ENCODE measurements at places on chromosomes 11 and 22.
A peak's percentile ranks its signal among the peaks of the same experiment; 100 is the strongest.

DNA sequence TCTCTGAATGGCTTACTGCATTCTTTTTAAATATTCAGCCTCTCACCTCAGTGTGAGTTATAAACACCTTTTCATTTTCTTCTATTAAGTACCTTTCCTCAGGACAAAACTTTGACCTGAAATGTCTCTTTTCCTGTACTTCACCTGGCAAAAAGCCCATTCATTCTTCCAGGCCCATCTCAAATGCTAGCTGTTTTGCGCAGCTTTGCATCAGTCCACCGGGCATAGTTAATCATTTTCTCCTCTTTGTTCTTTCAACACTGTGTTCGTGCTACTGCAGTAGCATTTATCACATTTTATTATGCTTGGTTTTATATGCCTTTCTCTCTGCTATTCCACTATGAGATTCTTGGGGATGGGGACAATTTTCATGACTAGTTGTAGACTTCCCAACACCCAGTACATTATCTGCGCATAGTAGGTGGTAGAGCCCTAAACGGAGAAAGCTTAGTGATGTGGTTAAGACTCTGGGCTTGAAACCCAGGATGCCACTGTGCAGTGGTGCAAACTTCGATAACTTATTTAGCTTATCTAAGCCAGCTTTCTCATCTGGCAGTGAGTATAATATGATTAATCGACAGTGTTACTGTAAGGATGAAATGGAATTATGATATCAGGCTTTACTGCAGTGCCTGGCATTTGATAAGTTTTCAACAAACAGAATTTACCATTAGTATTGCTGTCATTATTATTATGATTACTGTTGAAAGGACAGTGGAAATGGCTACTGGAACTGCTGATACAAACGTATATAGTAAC lies 695.7 kb downstream of the NELL1 start:
- no peak for DNase-seq

- DNase-seq: no peak
Measured at GRCh38 chr11:120384476-120384875, 48.3 kb downstream of the ARHGEF12 start.

DNA sequence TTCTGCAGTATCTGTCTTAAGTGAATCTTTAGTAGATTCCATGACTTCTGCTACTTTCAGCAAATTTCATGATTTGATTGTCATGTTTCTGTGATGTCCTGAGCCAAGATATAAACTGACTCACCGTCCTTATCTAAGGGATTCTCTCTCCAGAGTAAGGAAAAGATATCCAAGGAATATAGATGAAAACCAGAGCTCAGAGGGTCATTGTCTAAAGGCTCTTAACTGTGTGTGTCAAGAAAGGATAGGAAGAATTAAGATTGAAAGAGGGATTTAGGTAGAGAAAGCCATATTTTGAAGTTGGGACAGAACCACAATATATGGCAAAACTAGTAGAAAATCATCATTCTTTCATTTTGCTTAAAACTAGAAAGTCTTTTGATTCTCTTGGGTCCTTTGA lies 50.7 kb downstream of the PPME1 start:
- no peak for DNase-seq

- no peak for DNase-seq
Measured at GRCh38 chr11:14543260-14543659, 23.1 kb upstream of the PSMA1 start.

GRCh38 chr22:22178992-22179391 lies 65.6 kb upstream of the VPREB1 start:
- DNase-seq: no peak

GRCh38 chr11:128616161-128616560 lies 28.8 kb upstream of the ETS1 start:
- no peak for DNase-seq

DNA sequence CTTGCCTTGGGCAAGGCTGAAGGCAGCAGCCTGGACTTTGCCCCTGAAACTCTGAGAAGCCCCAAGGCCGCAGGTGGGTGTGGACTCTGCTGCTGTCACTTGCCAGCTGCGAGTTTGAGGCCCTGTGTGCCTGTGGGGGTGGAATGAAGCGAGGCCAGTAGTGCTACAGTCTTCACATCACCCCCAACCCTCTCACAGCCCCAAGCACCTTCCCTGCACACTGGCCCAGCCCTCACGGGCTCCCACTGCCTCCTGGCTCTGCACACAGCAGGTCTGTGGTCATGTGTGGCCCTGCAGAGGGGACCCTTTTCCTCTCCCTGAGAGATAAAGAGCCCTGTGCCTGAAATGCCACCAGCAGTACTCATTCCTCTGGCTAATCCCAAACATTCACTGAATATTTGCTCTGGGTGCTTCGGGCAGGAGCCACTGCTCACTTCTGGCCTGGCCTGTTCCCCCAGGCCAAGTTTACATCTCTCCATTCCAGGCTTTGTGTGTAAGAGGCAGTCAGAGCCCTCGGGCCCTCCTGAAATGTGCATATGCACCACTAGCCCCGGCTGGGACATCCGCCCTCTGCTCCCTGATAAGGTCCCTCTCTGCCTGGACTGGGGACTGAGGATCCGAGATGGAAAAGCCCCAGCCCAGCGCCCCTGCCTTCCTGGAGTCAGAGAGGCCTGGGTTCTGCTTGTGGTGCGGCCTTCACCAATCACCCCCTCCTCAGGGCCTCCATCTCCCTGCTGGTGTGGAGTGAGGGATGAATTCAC lies 17.7 kb downstream of the MGAT3 start:
- DNase-seq: no peak

DNA sequence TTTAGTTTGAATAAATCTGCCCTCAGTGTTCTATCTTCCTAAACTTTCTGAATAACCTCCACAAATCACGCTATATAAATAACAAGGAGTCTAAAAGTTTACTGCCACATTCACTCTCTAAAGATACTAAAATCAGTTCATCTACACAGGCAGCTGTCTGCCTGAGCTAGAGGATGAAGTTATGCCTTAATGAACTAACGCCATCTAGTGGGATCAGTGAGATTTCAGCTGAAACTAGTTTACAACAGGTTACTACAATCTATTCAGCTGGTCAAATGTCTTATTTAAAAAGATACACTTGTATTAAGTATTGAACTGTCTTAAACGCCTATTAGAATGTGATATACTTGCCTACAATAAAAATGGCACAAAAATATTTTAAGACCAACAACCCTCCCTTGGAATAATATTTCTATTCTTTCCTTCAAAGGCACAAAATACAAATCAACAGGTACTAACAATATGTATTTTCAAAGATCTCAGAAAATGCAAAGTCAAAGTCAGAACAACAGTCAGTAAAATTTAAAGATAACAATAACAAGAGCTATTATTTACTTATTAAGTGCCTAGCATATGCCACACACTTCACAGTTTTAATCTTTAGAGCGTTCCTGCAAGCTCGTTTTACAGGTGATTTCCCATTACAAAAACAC lies 84.1 kb downstream of the LARGE2 start:
- no peak for DNase-seq

DNA sequence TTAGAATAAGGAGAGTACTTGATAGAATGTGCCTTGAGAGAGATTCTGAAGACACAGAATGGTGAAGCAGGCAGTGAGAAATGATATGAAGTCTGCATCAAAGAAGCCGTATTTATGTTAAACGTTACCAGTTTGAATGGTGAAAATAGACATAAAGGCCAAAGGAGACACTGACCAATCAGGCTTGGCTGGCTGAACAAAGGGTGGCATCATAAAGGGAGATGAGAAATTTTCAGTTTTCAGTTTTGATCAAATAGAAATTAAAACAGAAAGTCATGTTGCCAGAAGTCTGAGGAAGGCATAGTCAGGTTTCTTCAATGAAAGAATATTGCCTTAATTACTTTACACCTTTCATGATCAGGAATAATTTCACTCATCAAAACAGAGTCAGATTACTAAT lies 6.6 kb downstream of the OR51F1 start:
- no peak for DNase-seq

GRCh38 chr11:64247729-64248531 lies 1.2 kb upstream of the PPP1R14B start:
- DNase-seq: no peak

- DNase-seq: peak; percentile 99
Measured at GRCh38 chr22:40044102-40044869, 49.5 kb downstream of the FAM83F start.

DNA sequence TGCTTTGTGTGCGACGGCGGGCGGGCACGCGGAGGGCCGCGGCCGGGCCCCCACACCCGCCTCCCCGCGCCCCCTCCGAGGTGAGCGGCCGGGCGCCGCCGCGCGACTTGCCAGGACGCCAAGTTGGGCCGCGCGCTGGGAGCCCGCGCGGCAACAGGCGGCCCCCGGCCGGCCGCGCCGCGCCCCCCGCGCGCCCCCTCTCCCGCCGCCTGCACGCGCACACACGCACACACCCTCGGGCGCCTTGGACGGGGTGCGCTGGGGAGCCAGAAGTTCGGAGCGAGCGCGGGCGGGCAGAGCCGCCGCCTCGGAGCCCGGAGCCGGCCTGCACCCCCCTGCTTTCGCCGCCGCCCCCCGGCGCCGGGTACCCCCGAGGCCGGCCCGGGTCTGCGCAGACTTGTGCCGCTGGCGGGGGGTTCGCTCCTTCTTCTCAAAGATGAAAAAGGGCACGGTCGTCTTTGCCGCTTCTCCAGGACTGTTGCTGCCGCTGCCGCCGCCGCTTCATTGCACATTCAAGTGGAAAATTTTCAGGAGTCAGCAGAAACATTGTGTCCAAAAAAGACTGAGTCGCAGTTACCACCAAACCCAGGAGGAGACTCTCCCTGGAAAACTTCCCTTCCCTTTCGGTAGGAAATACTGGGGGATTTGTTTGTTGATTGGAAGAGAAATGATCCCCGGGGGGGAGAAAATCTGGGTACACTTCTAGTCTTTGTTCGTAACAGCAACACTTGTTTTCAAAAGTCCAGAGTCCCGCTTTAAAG lies 895 bp downstream of the TEAD1 start:
- no peak for DNase-seq

GRCh38 chr11:66728038-66728692 lies 851 bp downstream of the SPTBN2 start:
- DNase-seq: no peak

DNA sequence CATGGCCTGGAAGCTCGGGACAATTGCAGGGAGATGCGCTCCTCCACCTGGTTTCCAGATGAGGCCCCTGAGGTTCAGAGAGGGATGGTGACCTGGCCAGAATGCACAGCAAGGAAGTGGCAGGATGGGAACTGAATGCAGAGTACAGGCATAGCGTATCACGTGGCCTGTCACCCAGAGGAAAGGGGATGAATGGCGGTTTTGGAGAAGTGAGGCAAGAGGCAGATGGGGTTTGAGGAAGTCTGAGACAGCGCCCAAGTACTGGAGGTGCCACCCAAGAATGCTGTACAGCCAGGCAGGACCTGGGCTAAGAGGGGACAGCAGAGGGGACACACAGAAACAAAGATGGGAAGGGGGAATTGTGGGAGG lies 4.9 kb downstream of the RAB3IL1 start:
- DNase-seq: no peak

DNA sequence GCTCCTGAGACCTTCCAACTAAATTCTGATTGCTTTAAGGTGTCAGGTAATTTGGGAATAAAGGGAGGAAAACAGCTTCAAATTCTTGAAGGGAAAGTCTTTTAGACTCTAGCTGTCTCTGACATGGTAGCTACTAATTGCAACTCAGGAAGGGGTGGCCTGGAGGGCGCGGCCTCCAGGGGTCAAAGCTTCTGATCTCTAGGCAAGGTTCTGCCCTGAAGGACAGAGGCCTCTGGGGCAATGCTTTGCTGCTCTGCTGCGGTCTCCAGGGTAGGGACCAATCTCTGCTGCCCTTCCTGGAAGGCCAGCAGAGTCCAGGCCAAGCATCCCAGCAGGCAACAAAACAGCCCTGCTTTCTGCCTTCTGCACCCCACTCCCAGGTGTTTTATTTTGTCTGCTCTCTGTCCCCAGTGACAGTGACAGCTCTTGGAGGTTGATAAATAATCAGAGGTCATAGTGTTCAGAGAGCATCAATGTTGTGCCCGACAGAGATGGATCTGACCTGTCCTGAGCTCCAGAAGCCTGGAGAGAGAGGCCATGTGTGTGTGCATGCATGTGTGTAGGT lies 1.8 kb upstream of the TUB start:
- no peak for DNase-seq

DNA sequence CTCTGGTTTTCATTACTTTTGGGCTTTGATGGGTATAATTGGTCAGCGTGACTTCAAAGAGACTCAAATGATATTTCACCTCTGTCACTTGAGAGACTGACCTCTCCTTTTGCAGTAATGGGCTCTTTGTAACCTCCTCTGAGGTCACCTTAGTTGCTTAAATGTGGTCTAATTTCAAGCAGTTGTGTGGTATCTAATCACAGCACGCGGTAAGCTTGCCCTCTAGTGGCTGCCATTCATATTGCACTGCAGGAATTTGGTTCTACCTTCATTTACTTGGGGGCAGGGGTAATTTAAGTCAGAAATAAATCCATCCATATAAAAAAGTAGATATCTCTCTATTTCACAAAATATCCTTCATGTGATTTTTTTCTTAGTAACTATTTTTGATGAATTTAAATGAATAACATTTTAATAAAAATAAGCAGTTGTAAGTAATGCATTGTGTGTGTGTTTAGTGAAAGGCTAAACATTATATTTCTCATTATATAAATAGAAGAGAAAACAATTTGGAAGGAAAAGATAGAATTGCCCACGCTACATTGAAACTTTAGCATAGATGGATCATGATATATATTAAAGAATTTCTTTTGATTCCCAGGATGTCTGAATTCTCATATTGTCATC lies 55.0 kb upstream of the ANO3 start:
- DNase-seq: peak; percentile 49

DNA sequence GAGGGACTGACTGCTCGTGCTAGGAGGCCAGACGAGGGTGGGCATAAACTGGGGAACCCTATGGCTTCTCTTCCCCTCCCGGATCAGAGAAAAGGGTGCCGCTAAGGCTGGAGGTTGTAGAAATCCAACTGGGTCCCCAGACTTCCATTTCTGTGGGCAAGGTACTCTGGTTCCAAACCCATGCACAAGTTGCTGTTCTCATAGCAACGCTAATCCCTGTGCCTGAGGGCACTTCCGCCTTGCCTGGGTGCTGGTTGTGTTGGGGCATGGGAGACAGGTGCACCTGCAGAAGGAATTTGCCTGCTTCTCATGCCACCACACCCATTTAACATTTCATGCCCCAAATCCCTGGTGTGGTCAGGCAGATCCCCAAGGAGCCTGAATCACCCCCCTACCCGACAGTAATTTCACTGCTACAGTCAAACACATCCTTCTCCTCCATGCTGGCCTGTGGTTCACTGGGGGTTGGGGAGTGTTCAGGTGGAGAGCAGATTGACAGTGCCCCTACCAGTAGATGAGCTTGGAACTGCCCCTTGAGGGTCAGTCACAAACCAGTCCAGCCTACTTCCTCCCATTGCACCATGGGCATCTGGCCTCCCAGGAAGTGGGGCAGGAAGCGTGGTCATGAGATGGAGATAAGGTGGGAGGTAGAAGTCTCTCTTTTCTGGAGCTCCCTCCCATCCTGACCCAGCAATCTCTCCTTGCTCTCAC lies 1.2 kb downstream of the C2CD2L start:
- DNase-seq: peak; percentile 39

DNA sequence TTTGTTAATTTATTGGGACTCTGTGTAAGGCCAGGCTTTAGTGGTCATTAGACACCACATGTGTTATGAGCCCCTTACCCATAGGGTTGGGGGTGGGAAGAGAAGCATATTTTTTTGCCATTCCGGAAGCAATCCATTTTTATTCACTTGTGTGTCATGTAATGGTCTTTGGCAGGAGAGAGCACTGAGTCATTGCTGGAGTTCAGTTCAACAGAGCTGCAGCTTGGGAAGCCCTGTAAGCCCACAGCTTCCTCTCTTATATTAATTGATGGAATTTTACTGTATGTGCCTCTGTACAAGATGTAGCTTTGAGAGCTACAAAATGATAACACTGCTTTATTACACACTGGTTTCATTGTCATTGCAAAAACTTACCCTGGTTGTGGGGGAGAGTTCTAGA lies 177.3 kb upstream of the SORL1-AS1 start:
- no peak for DNase-seq
